Activated CD4-positive, alpha-beta T cell treated with anti-CD3 and anti-CD28 coated beads, Interleukin-10, Interleukin-2, amounts not matched to agents 100 ng/mL and 50 ng/mL, durations not matched to agents 16 hours and 8 hours (primary cell): ENCODE measurements at places on chromosomes 5 and 9.

- DNase-seq = peak; percentile 75
These were observed 190.0 kb downstream of the FANCC start for GRCh38 chr9:95127249-95128176.

GRCh38 chr9:18849890-18850677 lies 182.9 kb downstream of the SAXO1 start:
- no peak for DNase-seq

GRCh38 chr5:50663636-50664035 lies 2.8 kb upstream of the PARP8 start:
- DNase-seq = no peak

- no peak for DNase-seq
These were observed 15.3 kb upstream of the KLF4 start for GRCh38 chr9:107504585-107505455.

DNA sequence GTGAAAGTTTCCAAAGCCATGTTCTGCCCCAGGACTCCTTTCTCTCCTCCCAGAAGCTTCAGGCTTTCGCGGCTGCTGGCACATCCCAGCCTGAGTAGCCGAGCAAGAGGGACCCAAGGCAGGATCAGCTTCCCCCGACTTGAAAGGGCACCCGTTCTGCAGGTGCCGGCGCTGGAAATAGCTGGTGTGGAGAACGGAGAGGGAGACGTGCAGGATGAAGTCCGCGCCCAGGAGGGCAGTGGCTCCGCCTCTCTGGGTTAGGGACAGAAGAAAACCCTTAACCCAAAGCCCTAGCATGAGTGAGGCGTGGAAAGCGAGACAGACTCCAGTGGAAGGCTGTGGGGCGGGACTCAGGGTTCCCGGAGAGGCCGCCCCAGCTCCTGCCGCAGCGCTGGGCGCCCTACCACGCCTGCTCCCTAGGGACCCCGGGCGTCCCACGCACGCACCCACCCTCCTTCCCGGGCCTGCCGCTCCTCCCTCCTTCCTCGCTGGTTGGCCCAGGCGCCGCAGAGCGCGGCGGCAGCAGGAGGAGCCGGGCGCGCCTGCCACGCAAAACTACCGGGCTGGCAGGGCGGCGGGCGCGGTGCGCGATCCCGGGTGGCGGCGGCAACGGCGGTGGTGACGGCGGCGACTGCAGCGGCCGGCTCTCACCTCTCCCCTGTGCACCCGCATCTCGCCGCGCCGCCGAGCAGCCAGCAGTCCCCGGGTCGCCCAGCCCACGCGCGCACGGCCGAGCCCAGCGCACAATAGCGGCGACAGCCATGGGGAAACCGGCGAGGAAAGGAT lies at the start of gene SLC1A1:
Gene SLC1A1, plus strand, starts transcription at position 550 of the 786 bp plus-strand sequence. Its CDS starts 212 bp downstream, at position 762.
- DNase-seq = peak; percentile 30

DNA sequence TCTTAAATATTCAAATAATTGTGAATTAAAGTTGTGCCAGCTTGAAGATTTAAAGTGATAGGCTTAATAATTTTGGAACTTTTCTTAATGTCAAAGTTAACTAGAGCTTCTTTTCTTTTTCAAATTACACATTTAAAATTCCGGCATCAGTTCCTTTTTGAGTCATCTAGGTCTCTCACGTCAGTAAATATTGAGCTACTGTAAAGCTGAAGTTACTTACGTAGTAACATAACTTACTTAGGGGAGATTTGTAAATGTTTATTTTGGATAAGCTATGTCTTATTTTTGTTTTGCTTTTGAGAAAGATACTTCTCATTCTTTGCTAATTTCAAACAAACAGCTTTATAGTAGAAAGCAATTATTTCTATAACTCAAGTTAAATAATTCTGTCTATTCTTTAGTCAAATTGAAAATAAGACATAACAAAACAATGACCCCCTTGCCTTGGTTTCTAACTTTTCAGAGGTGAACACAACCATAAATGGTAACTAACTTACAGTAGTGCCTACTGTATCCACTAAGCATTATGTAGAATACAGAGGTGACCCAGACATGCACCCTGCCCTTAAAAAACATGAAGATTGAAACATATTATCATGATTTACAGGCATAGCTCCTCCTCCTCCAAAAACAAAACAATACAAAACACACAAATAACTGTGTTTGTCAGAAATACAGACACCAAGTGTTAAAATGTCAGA lies 29.8 kb downstream of the CD274 start:
- DNase-seq = peak; percentile 50

GRCh38 chr9:129011761-129012181 lies 16.4 kb downstream of the SH3GLB2 start:
- DNase-seq = no peak

- DNase-seq = no peak
These were observed 32.3 kb upstream of the WDR38 start for GRCh38 chr9:124820698-124821623.

GRCh38 chr9:120765910-120766425 lies 27.2 kb downstream of the FBXW2 start:
- DNase-seq = no peak

- no peak for DNase-seq
These were observed 331.8 kb downstream of the KDM4C start for GRCh38 chr9:7089406-7090193.

DNA sequence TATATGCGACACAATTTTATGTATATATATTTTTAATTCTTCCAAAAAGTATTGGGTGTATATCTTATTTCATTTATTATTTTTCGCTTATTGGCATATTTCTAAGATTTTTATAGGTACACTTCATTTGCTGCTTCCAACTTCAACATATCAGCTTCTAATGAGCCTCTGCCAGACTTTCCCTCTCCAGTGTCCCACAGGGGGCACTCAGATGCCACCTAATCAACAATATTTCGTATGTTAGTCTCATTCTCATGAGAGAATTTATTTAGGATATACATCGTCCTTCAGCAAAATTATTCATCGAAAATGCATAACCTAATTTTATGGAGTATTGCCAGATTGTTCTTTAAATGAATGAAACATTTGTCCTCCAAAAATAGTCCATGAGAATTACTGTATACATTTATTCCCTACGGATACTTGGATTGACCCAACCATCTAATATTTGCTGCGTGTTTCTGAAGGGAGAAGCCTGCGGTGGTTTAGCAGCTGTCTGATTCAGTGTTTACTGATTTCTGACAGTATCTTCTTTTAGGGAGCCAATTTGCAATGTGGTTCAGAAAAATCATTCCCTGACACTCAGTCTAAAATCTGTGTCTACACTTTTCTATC lies 100.6 kb upstream of the SELENOP start:
- DNase-seq = peak; percentile 26

DNA sequence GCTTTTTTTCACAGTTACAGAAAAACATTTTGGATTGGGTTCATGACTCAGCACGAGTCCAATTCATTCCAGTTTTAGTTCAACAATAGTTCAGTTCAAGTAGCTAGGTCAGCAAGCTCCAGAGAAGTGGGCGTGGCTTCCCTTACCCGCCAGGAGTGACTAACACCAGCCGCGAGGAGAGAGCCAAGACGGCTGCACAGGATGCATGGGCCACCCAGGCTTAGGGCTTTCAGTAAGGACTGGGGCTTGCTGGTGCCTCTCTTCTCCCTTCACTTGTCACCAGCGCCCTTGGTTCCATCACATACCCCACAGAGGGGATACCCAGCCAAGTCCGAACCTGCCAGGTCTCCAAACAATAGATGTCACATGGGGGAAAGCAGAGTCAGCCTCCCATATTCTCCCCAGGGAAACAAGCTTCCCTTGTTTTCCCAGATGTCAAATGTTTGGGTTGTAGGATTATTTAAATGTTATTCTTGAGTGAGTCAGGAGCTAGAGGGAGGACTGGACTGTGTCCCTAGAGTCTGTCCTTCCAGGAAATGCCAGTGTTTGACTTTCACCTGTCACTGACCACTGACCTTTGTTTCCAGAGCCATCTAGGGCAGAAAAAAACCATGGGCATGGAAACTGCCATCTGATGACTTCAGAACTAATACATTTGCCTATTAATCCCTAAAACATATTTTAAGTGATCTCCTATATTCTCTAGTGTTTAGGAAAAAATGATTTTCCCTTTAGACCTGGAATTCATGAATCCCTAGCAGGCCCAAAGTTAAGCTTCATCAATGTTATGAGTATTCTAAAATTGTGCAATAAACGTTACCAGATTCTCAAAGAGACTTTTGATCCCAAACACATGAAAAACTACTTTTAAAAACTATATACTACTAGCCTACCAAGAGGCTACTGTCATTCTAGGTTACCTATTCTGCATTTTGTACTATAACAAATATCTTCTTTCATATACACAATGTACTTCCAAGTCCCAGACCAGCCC lies 51.9 kb downstream of the NIPAL4 start:
- peak; percentile 74 for DNase-seq

DNA sequence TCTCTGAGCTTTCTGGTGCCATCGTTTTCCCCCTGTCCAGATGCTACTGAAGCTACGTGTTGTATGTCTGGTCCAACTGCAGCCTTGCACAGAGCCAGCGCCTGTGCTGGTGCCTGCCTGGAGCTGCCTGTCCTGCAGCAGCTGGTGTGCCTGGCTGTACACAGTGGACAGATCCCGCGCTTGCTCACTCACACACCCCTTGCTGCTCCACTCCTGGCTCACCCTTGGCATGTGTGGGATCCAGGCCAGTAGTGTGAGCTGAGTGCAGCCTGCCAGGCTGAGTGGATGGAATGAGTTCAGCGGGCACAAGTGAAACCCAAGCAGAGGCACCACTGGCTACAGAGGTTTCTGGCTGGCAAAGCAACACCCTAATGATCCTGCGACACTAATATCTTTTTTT lies 40.4 kb downstream of the FER start:
- no peak for DNase-seq

- no peak for DNase-seq
These were observed 14.4 kb upstream of the ORM1 start for GRCh38 chr9:114308361-114308950.

DNA sequence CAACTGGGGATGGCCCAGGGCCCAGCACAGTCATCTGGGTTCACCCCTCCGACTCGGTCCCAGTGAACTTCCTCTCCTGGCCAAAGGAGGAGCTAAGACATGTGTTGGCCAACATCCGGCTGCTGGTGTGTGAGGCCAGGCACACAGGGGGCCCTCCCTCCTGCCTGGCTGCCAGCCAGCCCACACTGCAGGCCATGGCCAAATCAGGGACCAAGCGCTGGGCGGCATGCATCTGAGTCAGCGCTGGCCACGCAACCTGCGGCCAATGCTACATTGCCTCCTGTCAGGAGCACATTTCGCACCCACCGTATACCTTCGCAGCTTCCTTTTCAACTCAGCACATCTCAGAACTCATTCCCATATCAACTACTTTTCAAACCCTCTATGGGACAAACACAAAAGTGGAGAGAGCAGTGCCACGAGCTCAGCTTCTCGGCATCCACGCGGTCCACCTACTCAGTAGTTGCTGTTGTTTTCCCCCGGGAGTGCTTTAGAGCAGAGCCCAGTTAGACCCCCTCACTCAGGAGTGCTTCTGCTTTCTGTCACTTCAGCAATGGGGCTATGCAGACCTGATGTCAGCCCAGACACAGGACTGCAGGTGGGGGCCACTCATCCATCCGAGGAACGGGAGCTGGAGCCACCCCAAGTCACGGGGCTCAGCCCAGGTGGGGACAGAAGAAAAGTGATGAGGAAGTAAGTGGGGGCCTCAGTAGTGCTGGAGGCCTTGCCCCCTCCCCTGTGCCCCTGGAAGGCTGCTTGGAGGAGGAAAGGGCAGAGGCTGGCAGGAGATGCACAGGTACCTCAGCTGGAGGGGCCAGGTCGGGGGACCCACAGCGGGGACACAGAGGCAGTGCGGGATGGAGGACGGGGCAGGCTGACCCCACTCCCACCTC lies 13.9 kb downstream of the NINJ1 start:
- peak; percentile 65 for DNase-seq

- no peak for DNase-seq
These were observed 2.3 kb upstream of the SCGB3A1 start for GRCh38 chr5:180593446-180594206.

DNA sequence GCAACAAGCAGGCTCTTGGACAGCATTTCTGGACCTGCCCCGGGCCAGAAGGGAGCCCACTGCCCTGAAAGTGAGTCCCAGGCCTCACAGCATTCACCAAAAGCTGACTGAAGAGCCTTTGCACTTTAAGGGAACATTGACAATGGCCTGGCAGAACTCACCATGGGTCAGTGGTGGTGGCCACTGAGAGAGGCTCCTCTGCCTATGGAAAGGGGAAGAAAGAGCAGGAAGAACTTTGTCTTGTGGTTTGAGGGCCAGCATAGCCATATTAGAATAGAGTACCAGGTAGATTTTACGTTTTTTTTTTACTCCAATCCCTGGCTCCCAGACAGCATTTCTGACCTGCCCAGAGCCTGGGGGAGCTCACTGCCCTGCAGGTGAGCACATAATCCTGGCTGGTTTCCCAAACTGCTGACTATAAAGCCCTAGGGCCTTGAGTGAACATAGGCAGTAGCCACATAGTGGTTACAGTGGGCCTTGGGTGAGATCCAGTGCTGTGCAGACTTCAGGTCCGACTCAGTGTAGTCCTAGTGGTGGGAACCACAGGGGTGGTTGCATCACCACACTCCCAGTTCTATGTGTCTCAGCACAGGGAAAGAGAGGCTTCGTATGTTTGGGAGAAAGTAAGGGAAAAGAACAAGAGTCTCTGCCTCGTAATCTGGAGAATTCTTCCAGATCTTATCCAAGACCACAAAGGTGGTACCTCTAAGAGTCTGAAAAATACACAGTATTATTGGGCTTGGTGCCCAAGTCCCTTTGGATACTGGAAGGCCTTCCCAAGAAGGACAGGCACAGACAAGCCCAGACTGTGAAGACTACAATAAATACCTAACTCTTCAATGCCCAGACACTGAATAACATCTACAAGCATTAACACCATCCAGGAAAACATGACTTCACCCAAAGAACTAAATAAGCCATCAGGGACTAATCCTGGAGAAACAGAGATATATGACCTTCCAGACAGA lies 89.5 kb downstream of the TSSK1B start:
- DNase-seq = no peak

GRCh38 chr5:164013077-164013670 lies 507.8 kb downstream of the MAT2B start:
- peak; percentile 47 for DNase-seq

- DNase-seq = no peak
These were observed 109.3 kb upstream of the FCN2 start for GRCh38 chr9:134770972-134771971.
